ENCODE measurements at places on chromosomes 16 and 17. TPM values are rescaled to one million over a fixed set of nuclear protein-coding genes. Genes with fewer than 3 reads are reported as not detected.

The ACE gene
- total RNA-seq = 4.3 TPM

The CLEC18A gene
- total RNA-seq = 0.21 TPM

The CARD14 gene
- total RNA-seq = not detected

The TPSB2 gene
- 18.9 TPM for total RNA-seq

The P2RX5 gene
- 13.5 TPM for total RNA-seq

The SLC7A5 gene
- total RNA-seq = 18.4 TPM

The BPTF gene
- 85.2 TPM for total RNA-seq

The CCL3 gene
- total RNA-seq = 0.82 TPM

The FSCN2 gene
- total RNA-seq = 0.39 TPM

The TIMP2 gene
- total RNA-seq = 161 TPM

The PER1 gene
- total RNA-seq = 134 TPM

The KRTAP9-4 gene
- not detected for total RNA-seq

The RPL23 gene
- 892 TPM for total RNA-seq

The CDH15 gene
- total RNA-seq = not detected

The CALB2 gene
- total RNA-seq = 25.9 TPM

The KRT24 gene
- total RNA-seq = not detected

The MTSS2 gene
- 51.4 TPM for total RNA-seq

The SEZ6L2 gene
- total RNA-seq = 0.82 TPM

The MFAP4 gene
- total RNA-seq = 104 TPM

The NTN1 gene
- total RNA-seq = 167 TPM

The KIF2B gene
- total RNA-seq = not detected

The CCL14 gene
- 47.7 TPM for total RNA-seq

The RPL26 gene
- 1,025 TPM for total RNA-seq

The NOG gene
- 0.13 TPM for total RNA-seq

The GPR142 gene
- total RNA-seq = 0.15 TPM

The KRT40 gene
- not detected for total RNA-seq

The FOXL1 gene
- 1.4 TPM for total RNA-seq

The CLEC10A gene
- total RNA-seq = 13.4 TPM

The TMEM231 gene
- 5.6 TPM for total RNA-seq

The HS3ST3A1 gene
- total RNA-seq = 0.27 TPM

The ASGR2 gene
- 0.62 TPM for total RNA-seq

The ABCA6 gene
- 30.6 TPM for total RNA-seq

The SMIM36 gene
- not detected for total RNA-seq

The TBC1D3E gene
- total RNA-seq = not detected

Data from left cardiac atrium (tissue), 4 donors.